Activated CD8-positive, alpha-beta memory T cell treated with anti-CD3 and anti-CD28 coated beads for 36 hours (primary cell): ENCODE measurements at places on chromosomes 6 and 20. TPM values are rescaled to one million over a fixed set of nuclear protein-coding genes. Genes with fewer than 3 reads are reported as not detected.

Gene GPSM3
- 69.4 TPM for total RNA-seq

Gene PLA2G7
- not detected for total RNA-seq

Gene GLP1R
- 0.15 TPM for total RNA-seq

Gene FOXS1
- not detected for total RNA-seq

Gene LGSN
- total RNA-seq = not detected

Gene ID4
- not detected for total RNA-seq

Gene TMEM244
- total RNA-seq = 0.38 TPM

Gene IL17F
- 1.5 TPM for total RNA-seq

Gene ACTL10
- 4.7 TPM for total RNA-seq

Gene LTA
- 702 TPM for total RNA-seq

Gene C6orf15
- not detected for total RNA-seq

Gene MKKS
- total RNA-seq = 6.6 TPM

Gene TINAG
- not detected for total RNA-seq

Gene AVP
- not detected for total RNA-seq

Gene RAD21L1
- not detected for total RNA-seq

Gene RIPOR3
- total RNA-seq = not detected

Gene HSPA1B
- 86.9 TPM for total RNA-seq

Gene C6orf62
- total RNA-seq = 98.3 TPM

Gene RBPJL
- not detected for total RNA-seq

Gene SDCBP2
- 3.3 TPM for total RNA-seq

Gene PHACTR2
- total RNA-seq = 24.2 TPM

Gene PRSS16
- 0.46 TPM for total RNA-seq

Gene CALHM4
- total RNA-seq = not detected

Gene GINS1
- 35.2 TPM for total RNA-seq

Gene SFT2D1
- 51.8 TPM for total RNA-seq

Gene BEND6
- total RNA-seq = not detected

Gene C6orf141
- not detected for total RNA-seq

Gene ANKRD6
- 4.7 TPM for total RNA-seq

Gene CHRNA4
- total RNA-seq = not detected

Gene XKR7
- total RNA-seq = 0.02 TPM

Gene ATG5
- 41.9 TPM for total RNA-seq

Gene VSX1
- total RNA-seq = not detected

Gene ANKRD66
- not detected for total RNA-seq

Gene SLC22A23
- 0.15 TPM for total RNA-seq

Gene BTN3A1
- total RNA-seq = 13.3 TPM

Gene DOK5
- 5.5 TPM for total RNA-seq

Gene KCNB1
- total RNA-seq = not detected

Gene KIF16B
- 3.2 TPM for total RNA-seq

Gene SLC22A2
- total RNA-seq = not detected

Gene GPR63
- total RNA-seq = 1.9 TPM

Gene DEFB123
- total RNA-seq = not detected
